Effector memory CD8-positive, alpha-beta T cell (primary cell): ENCODE measurements at places on chromosomes 12 and 14.

DNA sequence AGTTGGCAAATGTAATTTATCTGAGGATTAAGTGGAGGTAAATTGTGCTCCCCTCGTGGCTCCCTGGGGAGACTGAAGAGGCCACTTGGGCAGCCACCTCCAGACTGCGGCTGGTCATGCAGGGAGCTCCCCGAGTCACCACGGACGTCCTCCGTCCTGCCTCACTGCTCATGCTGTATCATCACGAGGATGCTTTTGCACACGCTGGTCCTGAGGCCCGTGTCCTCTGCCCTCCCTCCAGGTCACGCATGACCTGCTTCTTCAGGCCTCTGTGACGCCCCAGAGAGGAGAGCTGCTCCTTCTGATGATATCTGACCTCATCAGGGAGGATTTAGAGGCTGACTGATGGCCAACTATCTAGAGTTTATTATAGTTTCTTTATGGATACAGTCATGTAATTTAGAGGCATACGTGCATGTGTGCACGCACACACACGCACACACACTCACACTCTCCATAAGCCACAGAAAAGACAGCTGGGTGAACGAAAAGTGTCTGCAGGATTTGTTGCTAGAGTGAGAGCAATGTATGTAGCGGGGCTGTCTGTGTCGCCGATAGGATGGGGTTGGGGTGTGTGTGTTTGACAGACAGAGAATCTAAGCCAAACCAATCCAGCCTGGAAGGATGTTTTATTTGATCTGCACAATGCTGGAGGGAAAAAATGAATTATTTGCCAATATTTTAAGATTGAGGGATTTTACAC lies 160.0 kb downstream of the ADGRD1 start:
- no peak for DNase-seq

- no peak for DNase-seq
Observed at GRCh38 chr12:13539051-13539450, 342.5 kb downstream of the EMP1 start.

- no peak for DNase-seq
Observed at GRCh38 chr14:91805659-91806058, 61.7 kb downstream of the TC2N start.

DNA sequence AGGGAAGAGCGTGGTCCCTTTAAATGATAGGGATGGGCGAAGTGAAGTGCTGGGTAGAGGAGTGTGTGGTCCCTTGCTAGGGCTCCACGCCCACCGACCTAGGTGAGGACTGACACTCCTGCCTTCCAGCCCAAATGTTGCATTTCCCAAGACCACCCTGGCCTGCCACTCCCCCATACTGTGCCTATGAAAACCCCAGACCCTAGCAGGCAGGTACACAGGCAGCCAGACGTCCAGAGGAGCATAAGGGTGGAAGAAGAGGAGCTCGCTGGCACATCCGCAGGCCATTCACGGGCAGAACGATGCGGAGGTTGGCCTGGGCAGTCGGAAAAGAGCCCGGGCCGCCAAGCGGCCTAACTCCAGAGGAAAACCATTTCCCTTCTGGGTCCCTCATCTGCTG lies 817 bp upstream of the IPO8 start:
- DNase-seq: no peak

- DNase-seq: peak; percentile 14
Observed at GRCh38 chr12:121132601-121133481, at the start of gene P2RX7. TSS of gene P2RX7 (plus strand) at chr12:121132876. CDS start at chr12:121132971, 95 bp downstream.

DNA sequence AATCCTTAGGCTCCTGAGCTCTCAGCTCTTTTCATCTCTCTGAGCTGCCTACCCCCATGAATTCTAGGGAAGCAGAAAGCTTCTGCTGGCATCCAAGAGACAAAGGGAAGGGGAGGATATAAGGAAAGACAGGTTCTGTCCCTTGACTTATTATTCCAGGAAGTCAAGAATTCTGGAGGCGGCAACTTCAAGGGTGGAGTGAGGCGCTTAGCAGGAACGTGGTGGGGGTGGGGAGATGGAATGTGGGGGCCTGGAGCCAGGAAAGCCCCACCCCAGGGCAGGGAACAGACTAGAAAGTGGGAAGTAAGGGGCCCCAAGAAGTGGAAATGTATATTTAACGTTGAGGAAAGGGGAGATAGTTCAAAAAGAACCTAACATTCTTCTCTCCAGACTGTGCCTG lies 1.4 kb downstream of the CALCOCO1 start:
- no peak for DNase-seq

- peak; percentile 12 for DNase-seq
Observed at GRCh38 chr12:112906712-112907414, at the start of gene OAS1. TSS of gene OAS1 (plus strand) at chr12:112906962. CDS start at chr12:112907040, 78 bp downstream.
